ENCODE measurements at places on chromosomes 11 and 22.

DNA sequence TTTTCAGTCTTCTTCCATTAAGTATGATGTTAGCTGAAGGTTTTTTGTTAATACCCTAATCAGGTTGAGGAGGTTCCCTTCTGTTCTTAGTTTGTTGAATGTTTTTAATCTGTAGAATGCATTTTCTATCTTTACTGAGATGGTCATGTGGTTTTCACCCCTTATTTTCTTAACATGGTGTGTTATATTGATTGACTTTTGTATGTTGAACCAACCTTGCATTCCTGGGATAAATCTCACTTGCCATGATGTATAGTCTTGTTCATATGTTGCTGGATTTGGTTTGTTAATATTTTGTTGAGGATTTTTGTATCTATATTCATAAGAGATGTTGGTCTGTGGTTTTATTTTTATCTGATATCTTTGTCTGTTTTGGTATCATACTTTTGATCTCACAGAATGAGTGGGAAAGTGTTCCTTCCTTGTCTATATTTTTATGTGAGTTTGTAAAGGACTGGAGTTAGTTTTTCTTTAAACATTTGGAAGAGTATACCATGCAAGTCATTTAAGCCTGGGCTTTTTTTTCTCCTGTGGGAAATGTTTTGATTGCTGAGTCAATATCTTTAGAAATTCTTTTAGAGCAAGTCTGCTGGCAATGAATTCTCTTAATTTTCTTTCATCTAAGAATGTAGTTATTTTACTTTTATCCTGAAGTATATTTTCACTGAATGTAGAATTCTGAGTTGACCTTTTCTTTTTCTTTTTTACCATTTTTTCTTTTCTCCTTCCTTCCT is 5.5 kb upstream of the P4HA3 start:
- DNase-seq: no peak

GRCh38 chr11:16418428-16419097 is 62.2 kb upstream of the SOX6 start:
- no peak for DNase-seq

- DNase-seq: no peak
These were observed 24.4 kb upstream of the OAF start for GRCh38 chr11:120186456-120186773.

DNA sequence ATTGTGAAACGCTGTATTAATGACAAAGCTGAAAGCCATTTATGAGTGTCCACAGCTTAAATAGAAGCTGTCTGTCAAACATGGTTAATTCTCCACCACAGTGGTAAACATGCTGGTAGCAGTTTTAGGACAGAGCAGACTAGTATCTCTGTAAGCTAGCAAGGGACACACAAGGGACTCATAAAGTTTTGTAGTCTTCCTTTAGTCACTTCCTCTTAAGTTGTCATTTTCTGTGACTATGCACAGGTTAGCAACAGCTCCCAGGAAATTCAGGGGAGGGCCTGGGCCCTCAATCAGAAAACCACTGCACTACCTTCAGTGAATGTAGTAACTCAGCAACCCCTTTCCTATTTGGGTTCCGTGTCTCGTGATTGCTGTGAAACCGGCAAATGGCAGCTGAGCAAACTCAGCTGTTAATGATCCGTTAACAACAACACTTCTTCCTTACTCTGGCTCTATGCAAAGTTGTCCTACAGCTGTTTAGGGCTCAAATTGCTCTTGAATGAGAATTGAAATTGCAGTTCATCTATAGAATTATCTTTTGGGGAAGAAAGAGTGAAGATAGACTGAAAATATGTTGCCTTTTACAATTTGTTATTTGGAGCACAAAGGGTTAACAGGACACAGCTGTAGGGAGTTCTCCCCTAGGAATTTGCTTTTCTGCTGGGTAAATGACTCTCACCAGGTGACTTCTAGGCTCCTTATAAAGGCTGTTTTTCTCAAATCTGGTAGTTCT is at the start of gene MMP26:
Gene MMP26 (plus strand): TSS at position 731 of the 736 bp plus-strand sequence.
- DNase-seq: no peak

DNA sequence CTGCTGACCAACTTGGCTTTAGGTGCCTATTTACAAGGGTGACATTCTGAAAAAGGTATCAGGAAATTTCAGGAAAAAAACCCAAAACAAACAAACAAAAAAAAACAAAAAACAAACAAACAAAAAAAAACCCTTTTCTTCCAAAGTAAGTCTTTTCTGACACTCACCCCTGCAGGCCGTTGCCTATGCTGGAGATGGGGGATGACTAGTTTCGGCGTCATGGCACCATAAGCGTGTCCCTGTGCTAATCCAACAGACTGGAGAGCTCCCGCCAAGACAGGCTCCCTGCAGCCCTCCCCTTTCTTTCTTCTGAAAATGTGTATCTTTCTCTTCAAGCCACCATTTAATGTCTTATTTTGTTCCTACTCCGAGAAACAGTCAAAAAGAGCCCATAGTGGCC is 13.7 kb downstream of the VSIG10L2 start:
- no peak for DNase-seq

DNA sequence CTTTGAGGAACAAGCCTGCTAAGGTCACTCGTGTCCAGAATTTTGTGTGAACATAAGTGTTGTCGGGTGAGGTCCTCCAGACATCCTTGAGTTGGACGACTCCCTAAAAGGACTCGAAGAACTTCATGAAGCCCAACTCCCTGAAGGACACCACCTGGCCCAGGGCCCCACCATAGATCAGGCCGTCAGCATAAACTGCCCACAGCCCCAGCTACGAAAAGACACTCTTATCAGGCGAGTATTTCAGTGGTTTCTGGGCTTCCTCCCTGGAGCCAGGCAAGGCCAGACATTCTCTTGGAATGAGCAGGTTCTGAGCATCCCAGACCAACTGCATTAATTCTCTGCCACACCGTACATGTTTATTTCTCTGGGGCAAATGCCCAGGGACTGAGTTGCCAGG is 170.1 kb downstream of the IGLL1 start:
- DNase-seq: no peak

DNA sequence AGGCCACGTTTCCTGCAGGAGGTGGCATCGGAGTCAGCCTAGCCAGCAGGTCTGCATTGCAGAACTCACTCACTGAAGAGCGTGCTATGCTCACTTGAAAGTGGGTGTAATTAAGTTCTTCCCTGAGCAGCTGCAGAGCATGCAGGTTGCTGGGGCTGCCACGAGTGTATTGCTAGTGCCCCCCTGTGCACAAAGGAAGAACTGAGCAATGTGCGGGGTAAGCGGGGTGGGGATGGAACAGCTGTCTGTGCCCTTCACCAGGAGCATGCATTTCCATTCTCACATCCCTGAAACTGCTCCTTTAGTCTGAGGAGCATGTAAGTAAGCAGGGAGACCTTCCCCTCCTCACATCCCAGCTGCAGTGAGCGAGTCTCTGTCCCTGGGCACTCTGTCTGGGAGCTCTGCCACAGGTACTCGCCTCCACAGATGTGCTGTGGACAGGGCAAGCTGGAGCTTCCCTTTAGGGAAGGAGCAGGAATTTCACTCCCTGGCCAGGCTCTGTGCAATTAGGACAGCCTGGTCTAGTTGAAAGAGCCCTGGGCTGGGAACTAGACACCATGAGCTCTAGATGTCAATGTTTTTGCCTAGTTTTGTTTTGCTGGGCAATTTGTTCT is 1031.8 kb downstream of the NTM start:
- no peak for DNase-seq

DNA sequence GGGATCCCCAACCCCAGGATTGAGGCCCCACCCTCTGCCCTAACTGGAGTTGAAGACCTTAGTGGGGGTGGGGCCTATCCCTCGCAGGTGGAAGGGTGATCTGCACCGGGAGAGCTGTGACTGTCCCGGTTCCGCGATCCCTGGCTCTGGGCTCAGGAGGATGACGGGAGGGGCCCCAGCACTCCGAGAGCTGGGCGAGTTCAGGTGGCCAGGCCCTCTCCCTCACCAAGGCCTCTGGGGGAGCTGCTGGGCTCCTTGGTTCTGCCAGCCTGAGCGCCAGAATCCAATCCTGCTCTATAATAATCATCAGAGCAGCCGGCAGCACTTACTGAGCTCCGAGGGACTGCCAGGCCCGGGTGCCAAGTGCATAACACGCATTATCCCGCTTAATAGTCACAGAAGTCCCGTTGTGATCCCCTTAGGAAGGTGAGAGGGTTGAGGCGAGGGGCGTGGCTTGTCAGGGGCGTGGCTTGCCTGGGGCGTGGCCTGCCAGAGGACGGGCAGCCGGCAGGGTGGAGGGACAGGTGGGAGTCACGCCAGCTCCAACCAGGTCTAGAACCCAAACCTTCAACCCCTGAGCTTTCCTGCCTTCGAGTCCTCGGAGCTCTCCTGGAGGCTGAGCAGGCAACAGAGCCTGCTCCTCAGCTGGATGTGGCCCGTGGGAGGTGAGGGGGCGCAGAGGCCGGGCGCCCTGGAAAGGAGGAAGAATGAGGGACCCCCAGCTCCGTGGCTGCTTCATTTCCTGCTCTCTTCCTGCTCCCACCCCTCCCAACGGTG is 7.3 kb upstream of the SYT7 start:
- DNase-seq: peak; percentile 24

- DNase-seq: no peak
These were observed 331.1 kb upstream of the PITPNB start for GRCh38 chr22:28250036-28250695.
